ENCODE measurements at places on chromosomes 2 and 18.

DNA sequence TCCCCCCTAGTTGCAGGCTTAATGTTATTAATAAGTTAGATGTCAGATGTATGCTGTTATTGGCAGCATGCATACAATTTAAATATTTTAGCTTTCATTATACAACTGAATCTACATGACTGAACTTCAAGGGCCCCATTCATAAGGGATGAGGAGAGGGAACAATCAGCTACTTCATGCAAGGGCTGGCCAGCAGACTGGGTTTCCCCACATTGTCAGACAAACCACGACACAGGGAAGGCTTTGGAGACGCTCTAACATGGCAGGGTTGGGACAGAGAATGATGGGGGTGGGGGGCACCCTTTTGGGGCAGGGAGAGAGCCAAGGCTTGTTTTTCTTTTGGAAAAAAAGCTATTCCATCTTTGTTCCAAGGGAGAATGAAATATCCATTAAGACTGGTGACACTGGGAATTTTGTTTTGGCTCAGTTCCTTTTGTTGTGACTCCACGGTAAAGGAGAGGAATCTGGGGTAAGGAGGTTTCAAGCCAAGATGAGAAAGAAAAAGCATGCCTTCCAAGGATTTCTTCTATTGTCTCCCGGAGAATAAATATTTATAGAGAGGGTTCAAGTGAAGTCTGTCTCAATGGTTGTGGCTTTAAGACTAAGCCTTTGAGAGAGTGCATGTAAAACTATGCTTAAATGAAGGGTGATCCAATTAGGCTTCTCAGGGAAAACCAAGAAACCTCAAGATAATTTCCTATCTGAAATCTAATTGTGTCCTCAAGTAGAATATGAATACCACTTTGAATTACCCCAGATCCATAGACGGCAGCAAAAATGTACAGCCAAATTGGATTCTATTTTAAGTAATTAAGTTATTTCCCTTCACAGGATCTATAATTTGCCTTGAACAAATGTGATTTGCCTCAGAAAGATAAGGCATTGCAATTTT lies 5.4 kb downstream of the CXCR4 start:
- DNase-seq = no peak

DNA sequence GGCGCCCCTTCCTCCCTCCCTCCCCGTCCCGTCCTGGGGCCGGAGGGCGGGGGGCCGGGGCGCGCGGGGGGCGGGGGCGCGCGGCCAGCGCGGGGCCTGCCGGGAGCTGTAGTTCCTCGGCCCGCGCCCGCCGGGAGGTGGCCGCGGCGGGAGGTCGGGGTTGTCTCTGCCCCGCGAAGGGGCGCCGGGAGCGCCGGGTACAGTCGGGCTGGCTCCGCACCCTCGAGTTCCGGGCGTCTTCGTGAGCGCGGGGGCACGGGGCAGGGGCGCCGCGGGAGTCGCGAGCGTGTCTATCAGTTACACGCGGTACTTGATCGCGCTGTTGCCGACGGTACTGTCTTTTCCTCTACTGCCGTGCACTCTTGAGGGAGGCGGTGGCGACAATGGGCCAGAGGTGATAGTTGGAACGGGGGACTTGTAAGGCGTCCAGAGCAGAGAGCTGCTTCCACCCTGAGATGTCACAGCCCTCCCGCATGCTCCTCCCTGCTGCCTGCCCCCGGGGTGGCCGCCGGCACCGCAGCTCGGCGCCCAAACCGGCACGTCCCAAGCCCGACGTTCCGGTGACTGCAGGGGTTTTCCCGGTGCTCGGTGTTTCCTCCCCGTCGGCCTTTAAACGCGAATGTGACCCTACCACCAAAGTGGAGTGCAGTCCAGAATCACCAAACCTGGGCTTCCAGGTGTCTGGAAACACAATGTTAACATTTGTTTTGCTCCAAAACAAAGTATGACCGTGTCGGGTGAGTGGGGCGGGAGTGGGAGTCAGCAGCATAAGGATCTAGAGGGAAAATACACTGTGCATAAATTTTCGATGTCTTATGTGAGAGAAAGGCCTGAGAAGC lies at the start of gene PRKD3:
Gene PRKD3, minus strand, starts transcription at position 48 of the 839 bp plus-strand sequence. CDS start 8,309 bp downstream, outside the sequence.
- DNase-seq = peak; percentile 79

GRCh38 chr2:235599596-235600338 lies 105.9 kb downstream of the AGAP1 start:
- no peak for DNase-seq

- DNase-seq = peak; percentile 52
Measured at GRCh38 chr18:54742659-54743604, 85.3 kb upstream of the RAB27B start.

- peak; percentile 39 for DNase-seq
Measured at GRCh38 chr2:60416221-60417008, 137.0 kb downstream of the BCL11A start.

- peak; percentile 74 for DNase-seq
Measured at GRCh38 chr2:235467588-235467987, 26.3 kb upstream of the AGAP1 start.

DNA sequence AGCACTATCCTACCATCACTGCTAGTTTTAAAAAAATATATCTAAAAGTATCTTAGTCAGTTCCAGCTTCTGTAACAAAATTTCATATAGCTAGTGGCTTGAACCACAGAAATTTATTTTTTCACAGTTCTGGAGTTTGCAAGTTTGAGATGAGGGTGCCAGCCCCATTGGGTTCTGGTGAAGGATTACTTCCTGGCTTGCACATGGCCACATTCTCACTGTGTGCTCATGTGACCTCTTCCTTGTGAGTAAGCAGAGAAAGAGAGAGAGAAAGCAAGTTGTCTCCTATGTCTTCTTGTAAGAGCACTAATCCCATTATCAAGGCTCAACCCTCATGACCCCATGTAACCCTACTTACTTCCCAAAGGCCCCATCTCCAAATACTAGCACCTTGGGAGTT lies 158.9 kb downstream of the DOK6 start:
- no peak for DNase-seq

GRCh38 chr2:85255813-85256594 lies 71.8 kb downstream of the TGOLN2 start:
- no peak for DNase-seq

All from kidney tubule cell (primary cell).